Stimulated activated CD4-positive, alpha-beta T cell treated with anti-CD3 and anti-CD28 coated beads, Interleukin-4, amount 100 ng/mL, for 1 hour (primary cell): ENCODE measurements at places on chromosomes 4 and X.

GRCh38 chr4:151718984-151719955, 41.5 kb downstream of the GATB start:
- DNase-seq: no peak

DNA sequence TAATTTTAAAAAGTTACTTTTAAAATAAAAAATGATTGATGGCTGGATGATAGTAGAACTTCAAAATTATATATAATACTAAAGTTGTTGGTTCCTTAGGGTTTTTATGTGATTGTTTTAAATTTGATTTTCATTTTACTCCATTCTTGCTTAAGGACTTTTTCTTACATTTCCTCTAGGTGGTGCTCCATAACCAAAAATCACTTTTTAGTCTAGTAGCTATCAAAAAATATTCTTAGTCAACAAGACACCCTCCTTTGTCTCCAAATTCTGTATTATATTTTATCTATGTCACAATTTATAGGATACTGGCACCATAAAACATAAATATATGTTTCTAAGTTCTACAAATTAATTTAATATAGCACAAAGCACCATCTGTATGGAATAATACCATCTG, 67.2 kb upstream of the BRWD3 start:
- DNase-seq: no peak

- no peak for DNase-seq
These were observed 24.9 kb upstream of the AADAT start for GRCh38 chr4:170114636-170115035.

DNA sequence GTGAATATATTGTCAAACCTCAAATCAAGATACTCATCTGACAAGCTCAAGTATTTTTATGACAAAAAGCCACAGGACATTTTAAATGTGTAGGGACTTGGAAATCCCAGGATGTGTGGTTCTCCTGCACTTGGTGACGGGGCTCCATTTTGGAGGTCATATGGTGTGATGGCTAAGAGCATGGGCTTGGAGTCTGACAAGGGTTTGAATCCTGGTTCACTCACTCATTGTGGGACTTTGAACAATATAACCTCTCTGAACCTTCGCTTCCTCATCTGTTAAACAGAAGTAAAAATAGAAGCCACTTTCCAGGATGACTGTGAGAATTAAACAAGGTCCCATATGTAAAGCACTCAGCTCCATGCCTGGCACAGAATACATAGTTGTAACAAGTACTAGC, 99.6 kb downstream of the SMIM20 start:
- DNase-seq: no peak

GRCh38 chr4:183300070-183300469, 20.0 kb downstream of the CLDN22 start:
- DNase-seq: no peak
